ENCODE measurements at places on chromosomes 2 and 18.

DNA sequence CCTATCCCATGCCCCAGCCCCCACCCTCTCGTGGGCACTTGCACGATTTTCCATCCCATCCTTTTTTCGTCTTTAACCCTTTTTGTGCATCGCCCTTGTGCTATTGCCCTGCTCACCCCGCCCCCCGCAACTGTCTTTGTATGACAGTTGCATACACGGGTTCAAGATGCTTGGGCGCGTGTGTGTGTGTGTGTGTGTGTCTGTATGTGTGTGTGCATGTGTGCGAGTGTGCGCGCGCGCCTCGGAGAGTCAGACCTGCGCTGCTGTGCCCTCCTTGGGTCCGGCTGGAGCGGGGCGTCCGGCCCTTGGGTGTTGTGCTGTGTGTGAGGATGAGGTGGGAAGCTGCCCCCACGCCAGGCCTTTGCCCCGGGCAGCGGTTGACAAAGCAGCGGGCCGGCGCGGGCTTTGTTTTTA lies 230.7 kb downstream of the HAUS1 start:
- peak; percentile 27 for DNase-seq

GRCh38 chr2:213129311-213129710 lies 22.1 kb downstream of the IKZF2 start:
- DNase-seq: peak; percentile 27

- DNase-seq: no peak
These were observed 50.7 kb upstream of the SCG2 start for GRCh38 chr2:223652902-223653301.

DNA sequence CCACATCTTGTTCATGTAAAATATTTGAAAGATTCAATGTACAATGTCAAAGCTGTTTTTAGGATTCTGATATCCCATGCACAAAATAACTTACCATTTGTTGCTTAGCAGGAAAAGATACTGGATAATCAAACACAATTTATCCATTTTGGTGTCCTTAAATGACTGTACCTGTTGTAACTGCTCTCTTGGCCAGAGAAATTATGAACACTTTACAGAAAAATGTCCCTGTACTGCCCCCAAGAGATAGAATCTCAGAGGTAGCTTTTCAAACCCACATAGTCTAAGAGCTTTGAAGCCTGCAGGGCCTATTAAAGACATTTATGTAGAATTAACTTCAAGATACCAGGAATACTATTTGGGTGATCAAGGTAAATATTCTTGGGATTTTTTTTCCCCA lies 12.2 kb upstream of the ME2 start:
- peak; percentile 17 for DNase-seq

All from Kasumi-1 (cell line).